Tibial nerve (tissue), 4 donors: ENCODE measurements at places on chromosomes 1 and 21.

- no peak for DNase-seq
Measured at GRCh38 chr1:54493608-54494007, 54.4 kb upstream of the ACOT11 start.

DNA sequence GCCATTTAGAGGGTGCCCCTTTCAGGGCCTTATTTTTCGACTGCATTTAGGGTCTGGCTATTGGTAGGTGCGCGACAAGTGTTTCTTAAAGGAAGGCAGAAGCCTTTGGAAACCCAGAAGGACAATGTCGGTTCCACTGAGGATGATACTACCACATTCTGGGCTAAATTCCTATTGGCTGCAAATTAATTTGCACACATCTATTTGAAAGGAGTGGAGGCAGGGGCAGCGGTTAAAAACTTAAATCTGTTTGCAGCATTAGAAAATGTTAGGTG, 1.1 kb downstream of the PATJ start:
- DNase-seq, result no peak

GRCh38 chr1:206982216-206982615, 12.0 kb upstream of the FCAMR start:
- DNase-seq, result peak; percentile 57

DNA sequence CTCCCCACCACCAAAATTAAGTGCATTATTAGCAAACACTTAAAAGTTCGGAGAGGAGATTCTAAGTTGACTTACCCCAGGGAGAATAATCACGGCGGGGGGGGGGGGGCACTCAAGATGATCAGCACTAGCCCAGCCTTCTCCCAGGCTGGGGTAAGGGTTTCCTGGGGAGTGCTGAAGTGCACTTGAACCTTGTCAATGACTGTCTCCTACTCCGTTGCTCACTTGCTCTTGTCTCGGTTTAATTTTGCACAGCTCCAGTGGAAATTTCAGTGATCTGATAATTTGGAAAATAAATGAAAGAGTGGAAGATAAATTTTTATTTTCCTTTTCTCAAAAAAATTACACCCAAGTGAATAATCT, 59.2 kb downstream of the PBX1 start:
- no peak for DNase-seq

- DNase-seq, result no peak
Measured at GRCh38 chr1:7616953-7617352, 154.1 kb upstream of the VAMP3 start.

DNA sequence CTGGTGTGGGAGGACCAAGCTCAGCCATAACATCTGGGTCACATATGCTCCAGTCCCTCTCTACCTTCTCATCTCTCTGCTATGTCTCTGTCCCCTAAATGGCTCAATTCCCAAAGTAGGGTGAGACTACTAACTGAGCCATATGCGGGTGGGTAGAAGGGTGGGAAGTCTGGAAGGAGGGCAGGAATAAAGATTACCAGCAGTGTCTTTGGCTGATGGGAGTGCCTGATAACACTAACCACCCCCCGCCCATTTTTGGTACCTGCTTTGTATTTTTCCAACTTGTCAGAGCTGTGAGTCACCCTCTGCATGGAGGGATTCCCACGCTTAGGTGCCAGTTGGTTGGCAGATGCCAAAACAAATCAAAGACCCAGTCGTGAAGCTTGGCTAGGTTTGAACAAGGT, 14.9 kb upstream of the SSBP3 start:
- DNase-seq, result no peak

DNA sequence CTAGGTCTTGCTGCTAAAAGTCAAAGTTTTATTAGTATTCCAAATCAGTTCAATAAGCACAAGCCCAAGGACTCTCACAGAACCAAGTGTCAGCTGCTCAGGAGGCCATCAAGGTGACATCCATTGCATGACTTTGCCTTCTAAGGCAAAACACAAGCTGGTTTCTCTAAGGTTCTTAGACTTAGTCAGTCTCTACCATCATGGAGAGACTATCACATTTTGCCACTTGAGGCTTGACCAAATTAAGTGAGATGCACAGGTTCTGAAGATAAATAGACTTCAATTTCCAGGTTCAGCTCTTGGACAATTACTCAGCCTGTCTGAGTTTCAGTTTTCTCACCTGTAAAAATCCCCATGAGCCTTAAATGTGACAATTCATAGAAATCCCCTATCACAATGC, 29.0 kb downstream of the TRIT1 start:
- DNase-seq, result no peak

GRCh38 chr1:110495926-110496600, 22.9 kb downstream of the KCNA10 start:
- peak; percentile 92 for DNase-seq

GRCh38 chr1:234096161-234096770, 191.8 kb downstream of the SLC35F3 start:
- no peak for DNase-seq

- no peak for DNase-seq
Measured at GRCh38 chr1:17953921-17954320, 153.7 kb upstream of the IGSF21 start.

GRCh38 chr1:54199151-54199764, 572 bp downstream of the CYB5RL start:
- no peak for DNase-seq

DNA sequence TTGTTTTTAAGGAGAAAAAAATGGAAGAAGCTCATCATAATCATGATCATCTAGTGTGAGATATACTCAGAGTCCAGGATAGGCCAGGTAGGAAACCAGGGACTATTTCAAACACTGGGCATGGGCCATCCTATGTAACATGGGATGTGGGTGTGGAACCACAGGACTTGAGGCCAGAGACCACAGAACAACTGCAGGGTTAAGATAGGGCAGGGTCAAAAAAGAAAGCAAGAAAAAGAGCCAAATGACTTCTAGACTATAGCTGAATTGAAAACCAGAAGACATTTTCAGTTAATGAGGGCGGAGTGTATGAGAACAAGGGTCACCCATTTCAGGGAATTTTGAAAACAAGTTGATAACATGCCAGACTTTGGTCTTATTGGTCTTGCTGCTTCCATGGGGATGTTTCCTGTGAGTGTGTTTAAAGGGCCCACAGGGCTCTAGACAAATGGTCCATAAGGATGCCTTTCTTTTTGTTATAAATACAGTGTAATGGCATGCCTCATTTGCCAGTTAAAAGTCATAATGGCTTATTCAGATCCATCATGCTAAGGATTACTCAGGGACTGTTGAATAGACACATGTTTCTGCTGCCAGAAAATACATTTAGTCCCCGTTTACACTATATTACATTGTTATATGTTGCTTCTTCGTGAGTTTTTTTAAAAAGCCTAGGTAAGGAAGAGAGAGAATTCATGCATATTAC, 182.0 kb upstream of the C21orf91 start:
- no peak for DNase-seq

- DNase-seq, result no peak
Measured at GRCh38 chr21:46437511-46437910, 21.2 kb upstream of the DIP2A start.

DNA sequence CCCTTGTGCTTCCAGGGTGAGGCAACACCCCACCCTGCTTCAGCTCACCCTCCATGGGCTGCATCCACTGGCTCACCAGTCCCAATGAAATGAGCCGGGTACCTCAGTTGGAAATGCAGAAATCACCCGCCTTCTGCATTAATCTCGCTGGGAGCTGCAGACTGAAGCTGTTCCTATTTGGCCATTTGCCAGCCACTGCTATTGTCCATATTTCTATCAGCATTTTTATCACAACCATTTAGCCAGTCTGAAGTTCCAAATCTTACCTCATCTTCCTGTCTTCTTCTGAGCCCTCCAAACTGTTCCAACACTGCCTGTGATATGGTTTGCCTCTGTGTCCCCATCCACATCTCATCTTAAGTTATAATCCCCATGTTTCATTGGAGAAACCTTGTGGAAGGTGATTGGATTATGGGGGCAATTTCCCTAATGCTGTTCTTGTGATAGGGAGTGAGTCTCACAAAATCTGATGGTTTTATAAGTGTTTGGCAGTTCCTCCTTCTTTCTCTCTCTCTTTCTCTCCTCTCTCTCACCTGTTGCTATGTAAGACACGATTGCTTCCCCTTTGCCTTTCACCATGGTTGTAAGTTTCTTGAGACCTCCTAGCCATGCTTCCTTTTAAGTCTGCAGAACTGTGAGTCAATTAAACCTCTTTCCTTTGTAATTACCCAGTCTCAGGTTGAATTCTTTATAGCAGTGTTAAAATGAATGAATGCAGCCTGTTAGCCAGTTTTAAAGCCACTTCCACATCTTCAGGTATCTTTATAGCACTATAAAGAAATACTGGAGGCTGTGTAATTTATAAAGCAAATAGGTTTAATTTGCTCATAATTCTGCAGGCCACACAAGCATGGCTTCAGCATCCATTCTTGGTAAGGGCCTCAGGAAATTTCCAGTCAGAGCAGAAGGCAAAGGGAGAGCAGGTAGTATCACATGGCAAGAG, 203.5 kb downstream of the FCRL5 start:
- no peak for DNase-seq

DNA sequence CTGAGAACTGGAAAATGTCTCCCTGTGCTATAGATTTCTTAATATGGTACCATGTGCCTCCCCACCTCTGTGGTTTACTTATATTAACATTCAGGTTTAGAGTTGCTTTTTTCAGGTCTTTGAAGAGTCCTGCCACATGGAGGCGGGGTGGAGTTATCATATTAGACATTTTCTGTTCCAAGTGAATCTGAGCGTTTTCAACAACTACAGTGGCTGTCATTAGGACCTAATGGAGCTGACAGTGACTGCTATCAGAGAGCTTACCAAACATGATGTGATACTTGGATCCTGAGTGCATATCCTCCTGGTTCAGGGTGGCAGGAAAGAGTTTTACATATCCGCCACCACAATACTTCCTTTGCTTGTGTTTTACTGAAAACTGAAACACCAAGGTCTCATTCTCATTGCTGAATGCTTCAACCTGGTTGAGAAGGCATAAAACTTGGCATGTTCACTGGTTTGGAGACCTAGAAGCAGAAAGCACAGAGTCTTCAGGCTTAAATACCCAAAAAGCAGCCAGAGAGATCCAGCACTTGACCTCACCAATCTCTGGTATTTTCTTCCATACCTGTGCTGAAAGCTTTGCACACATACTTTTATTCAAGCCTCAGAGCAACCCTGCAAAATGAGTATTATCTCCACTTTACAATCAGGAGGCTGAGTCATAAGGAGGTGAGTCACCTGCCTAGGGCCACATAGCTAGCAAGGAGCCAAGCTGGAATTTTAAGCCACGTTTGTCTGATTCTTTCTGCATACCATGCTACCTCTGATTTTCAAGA, 47.4 kb upstream of the OSBPL9 start:
- no peak for DNase-seq

DNA sequence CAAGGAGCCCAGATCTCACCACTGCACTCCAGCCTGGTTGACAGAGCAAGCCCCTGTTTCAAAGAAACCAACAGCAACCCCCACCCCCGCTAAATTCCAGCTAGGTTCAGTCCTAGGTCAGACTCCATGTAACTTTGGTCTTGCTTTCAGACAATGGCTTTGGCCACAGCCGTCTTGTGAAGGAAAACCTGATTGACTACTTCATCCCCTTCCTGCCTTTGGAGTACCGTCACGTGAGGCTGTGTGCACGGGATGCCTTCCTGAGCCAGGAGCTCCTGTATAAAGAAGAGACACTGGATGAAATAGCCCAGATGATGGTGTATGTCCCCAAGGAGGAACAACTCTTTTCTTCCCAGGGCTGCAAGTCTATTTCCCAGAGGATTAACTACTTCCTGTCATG, 12.9 kb downstream of the TOR3A start:
- DNase-seq, result no peak

GRCh38 chr1:160951443-160952128, 3.0 kb downstream of the ITLN2 start:
- DNase-seq, result no peak

- no peak for DNase-seq
Measured at GRCh38 chr1:24186993-24187790, at the start of gene IFNLR1. Gene IFNLR1, minus strand, starts transcription at chr1:24187289. Its CDS starts 41 bp downstream, at chr1:24187248.

DNA sequence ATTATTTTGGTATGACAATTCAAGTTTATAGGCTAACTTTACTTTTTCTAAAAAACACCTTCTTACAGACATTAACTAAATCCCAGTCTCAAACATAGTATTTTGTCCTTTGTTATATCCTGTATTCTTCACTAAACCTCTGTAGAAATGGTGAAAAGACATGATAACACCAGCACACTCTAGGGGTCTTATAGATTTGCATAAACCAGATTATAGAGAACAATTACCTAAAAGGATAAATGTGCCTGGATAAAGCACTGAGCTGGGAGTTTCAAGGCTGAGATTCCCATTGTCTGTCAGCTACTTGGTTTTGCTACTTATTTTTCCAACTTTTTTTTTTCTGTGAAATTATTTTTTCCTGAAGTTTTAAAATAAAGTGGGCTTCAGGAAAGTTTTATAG, 1288.6 kb upstream of the TMPRSS15 start:
- DNase-seq, result no peak

DNA sequence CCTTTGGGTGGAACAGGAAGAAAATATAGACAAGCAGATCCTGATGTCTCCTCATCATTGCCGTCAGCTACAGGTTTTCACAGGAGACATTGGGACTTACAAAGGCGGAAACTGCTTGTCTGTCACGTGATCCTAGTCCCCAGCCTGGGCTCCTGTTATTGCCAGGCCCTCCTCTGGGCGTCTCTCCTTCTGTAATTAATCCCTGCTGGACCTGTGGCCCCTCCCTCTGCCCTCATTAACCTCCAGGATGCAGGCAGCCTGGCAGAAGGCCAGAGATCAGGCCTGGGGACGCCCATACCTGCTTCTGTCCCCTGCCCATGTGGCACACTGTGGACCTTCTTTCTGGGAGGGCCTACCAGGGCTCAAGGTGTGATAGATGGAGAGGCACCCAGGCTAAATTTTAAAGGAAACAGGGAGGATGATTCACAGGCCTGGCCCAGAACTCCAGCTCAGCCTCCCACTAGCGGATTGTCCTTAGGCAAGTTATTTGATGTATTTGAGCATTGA, 2.4 kb downstream of the S100A5 start:
- DNase-seq, result no peak

GRCh38 chr1:221772117-221772516, 30.2 kb upstream of the DUSP10 start:
- no peak for DNase-seq

DNA sequence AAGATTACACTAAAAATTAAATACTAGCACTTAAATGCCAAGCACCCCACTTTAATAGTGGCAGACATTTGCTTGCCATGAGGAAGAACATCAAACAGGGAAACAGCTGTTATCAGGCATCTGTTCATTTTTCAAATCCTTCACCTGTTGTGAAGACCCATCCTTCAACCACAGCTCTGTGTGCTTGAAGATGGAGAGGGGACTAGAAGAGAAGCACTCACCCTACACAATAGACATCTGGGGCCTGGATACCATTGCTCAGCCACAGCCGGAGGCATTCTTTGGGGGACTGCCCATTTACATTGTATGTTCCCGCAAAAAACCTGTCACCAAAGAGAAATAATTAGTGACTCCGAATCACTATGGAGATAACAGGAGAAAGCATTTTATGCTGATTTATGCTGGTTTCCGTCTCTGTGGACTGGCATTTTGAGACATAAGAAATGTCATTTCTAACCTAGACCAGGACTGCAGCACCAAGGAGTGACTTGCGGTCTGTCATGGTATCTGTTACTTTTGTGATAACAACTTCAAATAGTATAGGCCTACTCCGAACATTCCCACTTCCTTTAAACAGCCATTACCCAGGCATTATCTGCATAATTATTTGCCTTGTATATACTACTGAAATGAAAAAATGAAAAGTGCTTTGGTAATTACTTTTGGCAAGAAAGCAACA, 28.8 kb upstream of the MTF1 start:
- DNase-seq, result no peak
